ENCODE measurements at places on chromosomes 5 and 9. TPM values are rescaled to one million over a fixed set of nuclear protein-coding genes. Genes with fewer than 3 reads are reported as not detected.

PDE8B gene
- total RNA-seq: 1.5 TPM

FRMD3 gene
- total RNA-seq: 2.8 TPM

CDKN2B-AS1 gene
- not detected for total RNA-seq

ANKRD18B gene
- 10.0 TPM for total RNA-seq

RLN2 gene
- not detected for total RNA-seq

PTGR1 gene
- total RNA-seq: 40.9 TPM

BRD3 gene
- 21.1 TPM for total RNA-seq

GRCh38 chr5:176716320-176716719, 69.0 kb downstream of the TSPAN17 start:
- H3K27me3 ChIP-seq: peaks cover 67% of the 10 kb centered on the region
- H3K4me1 ChIP-seq: no peaks in the 10 kb centered on the region

- no peaks in the 10 kb centered on the region for H3K4me1 ChIP-seq
- no peak overlapping the region for H3K27ac ChIP-seq
- no peak for DNase-seq
- H3K27me3 ChIP-seq: no peaks in the 10 kb centered on the region
- no peak overlapping the region for H3K4me3 ChIP-seq
These were observed 331.0 kb upstream of the EDIL3 start for GRCh38 chr5:84715686-84716085.

DNA sequence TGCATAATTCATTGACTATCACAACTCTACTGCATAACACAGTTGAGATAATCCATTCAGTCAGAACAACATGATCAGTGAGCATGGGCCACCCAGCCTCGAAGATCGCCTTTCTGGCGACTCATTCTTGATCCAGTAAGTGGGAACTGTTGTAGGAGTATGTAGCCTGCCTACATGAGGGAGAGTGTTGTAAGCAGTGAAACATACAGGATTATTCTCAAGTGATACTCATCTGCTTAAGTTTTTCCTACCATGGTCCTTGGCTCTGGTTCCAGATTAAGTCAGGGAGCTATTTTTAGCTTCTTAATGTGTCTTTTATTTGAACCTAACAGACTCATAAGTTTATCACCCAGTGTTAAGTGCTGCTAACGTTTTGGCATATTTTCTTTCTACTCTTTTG, 44.0 kb downstream of the TNPO1 start:
- peaks cover 8% of the 10 kb centered on the region for H3K4me1 ChIP-seq
- no peaks in the 10 kb centered on the region for H3K27me3 ChIP-seq
- H3K36me3 ChIP-seq: peaks cover 66% of the 10 kb centered on the region
- no peak for DNase-seq
- no peak overlapping the region for H3K4me3 ChIP-seq

GRCh38 chr5:72508241-72509170, 1.3 kb upstream of the ZNF366 start:
- H3K4me3 ChIP-seq: no peak overlapping the region
- no peaks in the 10 kb centered on the region for H3K27me3 ChIP-seq
- no peak overlapping the region for H3K27ac ChIP-seq
- no peak for DNase-seq

DNA sequence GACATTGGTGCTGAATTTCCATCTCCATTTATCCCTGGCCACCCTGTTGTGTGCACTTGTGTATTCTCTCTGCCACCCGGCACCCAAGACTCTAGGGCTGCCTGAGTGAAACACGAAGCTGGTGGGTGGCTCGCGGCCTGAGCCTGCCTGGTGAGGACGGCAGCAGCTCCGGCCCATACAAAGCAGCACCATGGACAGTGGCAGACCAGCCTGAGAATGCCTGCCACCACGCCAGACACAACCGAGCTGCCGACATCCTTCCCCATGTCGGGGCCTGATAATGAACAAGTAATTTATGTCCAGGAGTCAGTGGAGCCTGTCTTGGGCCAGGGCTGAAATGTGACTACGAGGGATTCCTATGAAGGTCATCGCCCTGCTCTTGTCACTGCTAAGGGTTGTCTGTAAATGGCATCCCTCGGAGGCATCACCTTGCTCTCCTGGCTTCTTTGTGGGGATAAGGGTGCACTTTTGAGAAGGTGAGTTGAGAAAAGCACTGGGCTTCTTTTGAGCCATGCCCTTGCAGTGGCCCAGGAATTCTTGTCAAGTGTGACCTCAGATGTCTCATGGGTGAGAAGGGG, 175.7 kb downstream of the MELK start:
- no peaks in the 10 kb centered on the region for H3K4me1 ChIP-seq
- H3K27me3 ChIP-seq: peaks cover 44% of the 10 kb centered on the region
- H3K4me3 ChIP-seq: no peak overlapping the region

DNA sequence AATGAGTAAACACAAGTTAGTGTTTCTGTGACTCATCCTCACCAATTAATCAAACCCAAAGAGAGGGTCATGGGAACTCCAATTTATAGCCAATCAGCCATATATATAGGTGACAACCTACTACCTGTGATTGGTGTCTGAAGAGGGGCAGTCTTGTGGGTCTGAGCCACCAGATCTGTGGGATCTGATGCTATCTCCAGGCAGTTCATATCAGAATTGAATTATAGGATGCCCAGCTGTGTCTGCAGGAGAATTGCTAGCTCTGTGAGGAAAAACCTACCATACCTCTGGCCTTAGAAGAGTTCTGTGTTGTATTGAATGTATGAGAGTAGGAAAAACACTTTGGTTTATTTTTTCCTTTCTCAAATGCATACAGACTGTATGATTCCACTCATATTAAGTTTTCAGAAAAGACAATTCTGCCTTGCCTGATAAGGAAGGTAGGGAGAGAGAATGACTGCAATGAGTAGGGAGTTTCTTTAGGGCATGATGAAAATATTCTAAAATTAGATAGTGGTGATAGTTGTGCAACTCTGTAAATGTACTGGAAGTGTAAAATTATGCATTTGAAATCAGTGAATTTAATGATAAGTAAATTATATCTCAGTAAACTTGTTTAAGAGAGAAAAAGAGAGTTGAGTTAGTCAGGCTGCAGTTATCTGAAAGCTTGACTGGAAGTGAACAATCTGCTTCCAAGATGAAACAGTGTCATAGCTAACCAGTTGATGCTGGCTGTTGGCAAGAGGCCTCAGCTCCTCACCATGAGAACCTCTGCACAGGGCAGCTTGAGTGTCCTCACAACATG, 274.9 kb downstream of the AUH start:
- no peaks in the 10 kb centered on the region for H3K27me3 ChIP-seq
- H3K36me3 ChIP-seq: no peaks in the 10 kb centered on the region
- no peak for DNase-seq
- peaks cover 3% of the 10 kb centered on the region for H3K4me1 ChIP-seq
- H3K27ac ChIP-seq: no peak overlapping the region
- no peak overlapping the region for H3K4me3 ChIP-seq

GRCh38 chr9:7094576-7094975, 336.8 kb downstream of the KDM4C start:
- H3K27ac ChIP-seq: no peak overlapping the region
- no peak overlapping the region for H3K4me3 ChIP-seq
- H3K36me3 ChIP-seq: no peaks in the 10 kb centered on the region

DNA sequence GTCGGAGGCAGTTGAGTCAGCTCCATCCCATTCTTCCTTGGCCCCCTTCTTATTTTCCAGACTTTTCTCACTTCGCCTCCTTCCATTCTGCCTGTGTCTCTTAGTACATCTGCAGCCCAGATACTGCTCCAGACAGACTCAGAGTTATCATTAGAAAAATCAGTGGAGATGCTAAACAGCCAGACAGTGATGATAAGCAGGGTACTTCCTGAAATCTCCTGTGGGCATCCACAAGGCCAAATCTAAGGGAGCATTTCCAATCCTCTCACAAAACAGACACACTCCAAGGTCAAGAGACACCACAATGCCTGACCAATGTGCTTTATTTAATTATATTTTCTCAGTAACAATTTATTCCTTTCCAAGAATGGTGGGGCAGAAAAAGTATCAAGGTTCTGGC, 14.5 kb upstream of the RLN1 start:
- peaks cover 3% of the 10 kb centered on the region for H3K36me3 ChIP-seq
- H3K4me3 ChIP-seq: no peak overlapping the region
- H3K27ac ChIP-seq: no peak overlapping the region
- H3K4me1 ChIP-seq: no peaks in the 10 kb centered on the region
- no peak for DNase-seq

Data from suprapubic skin (tissue), 4 donors.